Stimulated activated CD4-positive, alpha-beta T cell treated with anti-CD3 and anti-CD28 coated beads, Interleukin-15, amount 100 ng/mL, for 1 hour (primary cell): ENCODE measurements at places on chromosomes 13 and 19.
A peak's percentile ranks its signal among the peaks of the same experiment; 100 is the strongest.

DNA sequence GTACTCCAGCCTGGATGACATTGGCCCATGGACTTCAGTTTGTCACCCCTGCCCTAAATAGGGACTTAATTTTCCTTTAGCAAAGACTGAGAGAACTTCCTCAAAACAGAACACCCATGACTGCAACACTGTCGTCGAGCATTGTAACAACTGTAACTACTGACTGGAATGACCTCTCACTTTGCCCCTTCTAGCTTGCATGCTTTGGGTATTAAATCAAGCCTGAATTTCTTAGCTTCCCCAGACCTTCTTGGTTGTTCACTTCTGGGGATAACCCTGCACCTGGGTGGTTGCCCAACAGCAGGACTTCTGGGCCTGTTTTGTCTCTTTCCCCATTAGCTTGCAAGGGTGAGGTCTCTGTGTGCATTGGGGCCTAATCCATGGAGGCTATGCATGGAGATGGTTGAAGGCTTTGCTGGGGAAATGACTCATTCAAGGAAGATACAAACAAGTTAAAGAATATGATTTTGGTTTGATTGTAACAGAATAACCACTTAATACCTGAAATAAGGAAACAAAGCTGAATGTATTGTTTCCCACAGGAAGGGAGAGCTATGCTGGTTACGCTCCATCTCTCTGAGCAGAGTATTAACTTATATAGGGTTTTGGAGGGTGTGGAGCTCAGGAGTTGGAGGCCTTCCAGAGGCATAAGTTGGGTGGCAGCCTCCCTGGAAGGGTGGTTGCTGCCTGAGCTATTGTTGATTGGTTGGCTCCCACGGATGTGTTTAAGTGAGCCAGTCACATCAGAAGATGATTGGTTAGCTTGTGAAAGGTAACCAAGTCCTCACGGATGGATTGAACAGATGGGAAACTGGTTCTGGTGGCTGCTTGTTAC, 34.7 kb upstream of the UBAC2 start:
- no peak for DNase-seq

DNA sequence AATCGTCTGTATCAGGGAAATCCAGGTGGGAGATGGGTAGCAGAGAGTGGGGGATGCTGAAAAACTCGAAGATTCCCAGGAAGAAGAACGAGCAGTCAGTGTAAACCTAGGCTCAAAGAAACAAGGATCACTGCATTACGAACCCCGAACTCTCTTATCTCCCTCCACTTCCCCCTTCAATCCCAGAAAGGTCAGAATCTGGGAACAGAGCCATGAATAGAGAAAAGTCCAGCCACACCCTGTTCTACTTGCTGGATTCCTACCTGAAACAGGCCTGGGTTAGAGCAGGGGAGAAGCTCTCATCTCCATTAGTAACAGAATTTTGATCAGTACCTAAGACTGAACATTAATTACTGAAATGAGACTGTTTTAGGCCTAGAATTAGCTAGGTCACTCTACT, 24.4 kb downstream of the EPSTI1 start:
- DNase-seq = no peak

- DNase-seq = no peak
Measured at GRCh38 chr13:106568299-106569003, 514 bp upstream of the ARGLU1 start.

DNA sequence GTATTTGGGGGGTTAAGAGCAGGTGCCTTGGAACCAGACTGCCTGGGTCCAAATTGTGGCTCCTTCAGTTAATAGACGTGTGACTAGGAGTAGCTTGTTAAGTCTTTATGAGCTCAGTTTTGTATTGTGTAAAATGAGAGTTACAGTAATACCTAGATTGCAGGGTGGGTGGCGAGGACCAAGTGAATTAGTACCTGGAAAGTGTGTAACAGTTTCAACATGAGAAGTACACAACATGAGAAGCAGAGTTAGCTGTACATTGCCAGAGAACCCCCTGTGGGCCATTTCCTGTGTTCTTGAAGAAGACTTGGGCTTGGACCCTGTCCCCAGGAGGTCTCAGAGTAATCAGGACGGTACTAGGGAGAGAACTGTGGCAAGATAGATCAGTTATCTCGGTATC, 36.8 kb downstream of the PPP2R1A start:
- DNase-seq = no peak

DNA sequence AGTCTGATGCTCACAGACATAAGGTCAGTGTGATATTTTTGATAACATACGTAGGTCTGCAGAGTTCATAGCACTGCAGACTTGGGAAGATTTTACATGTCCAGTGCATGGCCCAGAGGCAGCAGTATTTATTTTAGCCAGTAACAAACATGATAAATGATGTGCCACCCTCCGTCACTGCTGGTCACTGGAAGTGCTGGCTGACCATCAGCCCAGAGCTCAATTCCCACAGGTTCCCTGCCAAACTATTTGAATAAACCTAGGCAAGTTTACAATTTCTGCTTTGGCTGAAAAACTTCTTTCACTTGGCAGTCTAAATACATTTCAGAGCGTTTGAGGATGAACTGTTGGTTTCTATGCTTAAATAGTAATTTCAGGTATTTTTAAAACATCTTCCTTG, 135.5 kb upstream of the EDNRB start:
- DNase-seq = no peak

GRCh38 chr19:10752237-10752912, 34.5 kb downstream of the DNM2 start:
- no peak for DNase-seq

GRCh38 chr13:40023595-40024203, 368.2 kb downstream of the COG6 start:
- DNase-seq = no peak

GRCh38 chr13:32007494-32007893, 24.1 kb upstream of the FRY start:
- no peak for DNase-seq

- DNase-seq = peak; percentile 76
Measured at GRCh38 chr19:15449620-15450527, at the start of gene WIZ. Gene WIZ, minus strand, starts transcription at chr19:15449956. Its CDS starts 1,649 bp downstream, at chr19:15448307.

GRCh38 chr19:47765523-47766358, 12.8 kb upstream of the SELENOW start:
- no peak for DNase-seq

DNA sequence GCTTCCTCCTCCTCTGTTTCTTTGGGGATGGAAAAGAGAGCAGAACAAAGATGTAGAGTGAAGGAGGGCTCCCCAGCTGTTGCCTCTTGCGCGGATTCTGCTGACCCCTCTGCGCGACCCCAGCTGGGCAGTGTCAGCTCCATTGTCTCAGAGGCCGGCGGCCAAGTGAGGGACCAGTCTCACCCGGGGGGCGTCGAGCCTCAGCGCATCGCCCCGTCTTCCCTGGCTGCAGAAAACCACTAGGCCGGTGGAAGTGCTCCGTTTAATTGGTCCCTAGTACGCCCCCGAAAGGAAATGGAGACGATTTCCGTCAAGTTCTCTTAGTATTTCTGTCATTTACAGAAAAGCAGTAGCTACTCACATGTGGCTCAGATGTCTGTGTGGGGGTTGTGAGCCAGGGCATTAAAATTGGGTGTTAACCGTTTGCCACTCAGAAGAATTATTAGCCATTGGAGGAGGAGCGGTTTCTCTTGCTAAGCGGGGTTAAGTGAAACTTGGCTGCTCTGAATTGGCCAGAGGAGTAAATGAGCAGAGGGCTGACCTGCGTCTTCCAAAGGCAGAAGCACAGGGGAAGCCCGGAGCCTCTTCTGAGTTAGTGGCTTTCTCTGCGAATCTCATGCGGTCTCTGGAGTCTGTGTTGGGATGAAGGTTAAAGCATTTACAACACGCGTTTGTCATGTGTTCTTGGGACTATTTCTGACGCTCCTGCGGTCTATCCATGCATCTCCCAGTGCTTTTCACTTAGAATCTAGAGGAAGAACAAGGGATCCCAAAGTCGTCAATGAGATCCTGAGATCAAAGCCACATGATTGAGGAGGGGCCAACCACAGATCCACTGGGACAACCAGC, 132.8 kb upstream of the MYO16 start:
- no peak for DNase-seq

- DNase-seq = no peak
Measured at GRCh38 chr13:106617561-106617960, 49.6 kb upstream of the ARGLU1 start.

DNA sequence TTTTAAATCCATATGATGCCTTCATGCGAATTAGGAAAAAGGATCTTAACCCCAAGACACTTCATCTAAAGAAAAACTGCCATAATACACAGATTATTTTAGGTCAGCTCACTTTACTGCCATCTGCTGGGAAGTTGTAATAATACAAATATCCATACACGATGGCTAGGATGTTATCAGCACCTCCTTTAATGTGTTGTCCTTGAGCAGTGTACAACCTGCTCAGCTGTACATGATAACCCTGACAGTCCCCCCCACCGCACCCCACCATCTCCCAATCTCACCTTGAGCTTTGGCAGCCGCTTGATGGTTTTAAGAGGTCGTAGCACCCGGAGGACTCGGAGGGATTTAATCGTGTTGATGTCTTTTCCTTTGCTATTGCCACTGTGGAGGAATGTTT, 112.2 kb downstream of the IER2 start:
- no peak for DNase-seq

- DNase-seq = no peak
Measured at GRCh38 chr13:106291006-106291405, 244.5 kb downstream of the EFNB2 start.

DNA sequence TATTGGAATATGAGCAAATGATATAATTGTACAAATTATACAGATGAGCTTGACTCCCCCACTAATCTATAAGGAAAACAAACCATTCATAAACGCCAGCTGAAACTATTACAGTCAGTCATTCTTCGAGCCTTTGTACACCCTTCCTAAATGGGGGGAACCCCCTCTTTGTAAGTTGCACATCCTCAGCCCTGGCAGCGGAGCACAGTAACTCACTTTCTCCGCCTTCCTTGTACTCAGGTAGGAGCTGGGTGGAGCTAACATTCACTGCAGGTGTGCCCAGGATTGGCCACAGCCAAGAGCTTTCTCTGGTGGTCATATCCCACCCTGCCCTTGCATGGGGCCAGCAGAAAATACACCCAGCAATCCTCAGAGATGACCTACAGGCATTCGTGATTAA, 28.6 kb downstream of the PIN1 start:
- DNase-seq = no peak

DNA sequence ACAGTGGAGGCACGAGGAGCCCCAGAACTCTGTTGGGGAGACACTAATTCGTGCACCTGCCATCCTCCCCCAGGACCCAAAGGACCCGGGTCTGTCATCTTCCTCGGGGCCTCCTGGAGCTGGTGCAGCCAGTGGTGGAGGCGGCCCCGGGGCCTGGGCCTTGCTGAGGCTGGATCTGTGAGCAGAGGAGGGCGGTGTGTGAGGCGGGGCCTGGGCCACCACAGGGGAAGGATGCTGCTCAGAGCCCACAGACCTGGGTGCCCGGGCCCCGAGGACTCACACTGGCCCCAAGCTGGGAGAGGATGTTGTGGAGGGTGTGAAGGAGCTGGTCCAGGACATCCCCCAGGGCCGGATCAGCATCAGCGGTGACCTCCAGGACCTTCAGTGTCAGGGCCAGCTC, 8.3 kb downstream of the IFNL3 start:
- no peak for DNase-seq

GRCh38 chr13:97234742-97235141, 12.6 kb downstream of the MBNL2 start:
- no peak for DNase-seq

GRCh38 chr13:37597477-37598025, 1.0 kb downstream of the POSTN start:
- no peak for DNase-seq

DNA sequence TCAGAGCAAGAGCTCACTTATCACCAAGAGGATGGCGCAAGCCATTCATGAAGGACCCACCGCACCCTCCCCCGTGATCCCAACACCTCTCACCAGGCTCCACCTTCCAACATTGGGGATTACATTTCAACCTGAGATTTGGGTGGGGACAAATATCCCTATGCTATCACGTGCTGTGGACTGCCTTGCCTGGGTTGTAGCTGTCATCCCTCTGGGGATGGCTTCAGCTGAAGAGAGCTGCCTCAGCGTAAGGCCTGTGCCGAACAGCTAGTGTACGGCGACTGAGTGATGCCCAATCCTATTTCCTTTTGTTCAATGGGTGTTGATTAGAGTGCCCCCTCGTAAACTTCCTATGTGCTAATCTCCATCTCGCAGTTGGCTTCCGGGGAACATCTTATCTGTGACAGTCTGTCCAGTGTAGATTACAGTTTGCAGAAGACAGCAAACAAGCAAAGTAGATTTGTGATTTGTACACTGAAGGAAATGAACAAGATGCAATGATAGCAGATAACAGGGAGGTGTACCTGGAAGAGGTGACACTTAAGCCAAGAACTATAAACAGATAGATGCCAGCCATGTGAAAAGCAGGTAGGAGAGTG, 11.8 kb upstream of the RCBTB1 start:
- no peak for DNase-seq

- DNase-seq = no peak
Measured at GRCh38 chr19:40266912-40267600, 18.1 kb downstream of the AKT2 start.

DNA sequence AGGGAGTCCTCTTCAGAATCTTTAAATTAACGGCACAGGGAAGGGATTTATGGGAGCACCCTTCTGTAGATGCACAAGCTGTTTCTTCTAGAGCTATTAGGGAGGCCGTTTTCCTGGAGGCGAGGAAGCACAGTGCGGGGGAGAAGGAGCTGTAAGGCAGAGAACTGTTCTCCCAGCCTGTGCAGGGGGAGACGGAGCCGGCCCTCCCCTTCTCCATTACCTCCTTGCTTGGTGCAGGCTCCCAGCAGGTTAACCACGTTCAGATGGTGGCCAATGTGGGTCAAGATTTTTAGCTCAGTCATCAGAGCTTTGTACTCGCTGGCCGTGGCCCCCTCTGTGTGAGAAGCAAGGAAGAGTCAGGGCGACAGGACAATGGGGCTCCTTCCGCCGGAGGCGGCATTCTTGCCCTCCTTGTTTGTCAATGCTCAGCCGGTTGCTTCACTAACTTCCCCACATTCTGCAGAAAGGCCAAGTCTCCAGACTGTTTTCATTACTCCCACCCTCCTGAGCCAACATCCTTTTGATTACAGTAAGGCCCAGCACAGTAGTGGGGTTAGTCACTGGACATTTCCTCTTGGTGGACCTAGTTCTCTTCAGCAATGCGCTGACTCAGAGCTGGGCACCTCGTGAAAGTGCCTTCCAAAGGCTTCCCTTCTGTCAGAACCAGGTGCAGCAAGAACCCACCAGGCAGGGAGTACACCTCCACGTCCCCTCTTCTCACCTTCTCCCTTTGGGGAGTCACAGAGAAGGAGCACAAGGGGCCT, 165.4 kb downstream of the FLT1 start:
- no peak for DNase-seq
